Hypothalamus (tissue), 51 donors: ENCODE measurements at places on chromosomes 1 and 21.

- DNase-seq, result no peak
These were observed 37.8 kb downstream of the IER5 start for GRCh38 chr1:181126289-181126688.

GRCh38 chr1:94783342-94784189 lies 36.6 kb upstream of the SLC44A3 start:
- peak; percentile 71 for DNase-seq

- DNase-seq, result no peak
These were observed 97.2 kb downstream of the DNAH14 start for GRCh38 chr1:225026701-225027100.

- DNase-seq, result no peak
These were observed 28.9 kb upstream of the SERBP1 start for GRCh38 chr1:67459068-67459467.

GRCh38 chr1:199766218-199766792 lies 261.2 kb upstream of the NR5A2 start:
- DNase-seq, result no peak

GRCh38 chr1:107936498-107937481 lies 28.2 kb downstream of the VAV3 start:
- no peak for DNase-seq

DNA sequence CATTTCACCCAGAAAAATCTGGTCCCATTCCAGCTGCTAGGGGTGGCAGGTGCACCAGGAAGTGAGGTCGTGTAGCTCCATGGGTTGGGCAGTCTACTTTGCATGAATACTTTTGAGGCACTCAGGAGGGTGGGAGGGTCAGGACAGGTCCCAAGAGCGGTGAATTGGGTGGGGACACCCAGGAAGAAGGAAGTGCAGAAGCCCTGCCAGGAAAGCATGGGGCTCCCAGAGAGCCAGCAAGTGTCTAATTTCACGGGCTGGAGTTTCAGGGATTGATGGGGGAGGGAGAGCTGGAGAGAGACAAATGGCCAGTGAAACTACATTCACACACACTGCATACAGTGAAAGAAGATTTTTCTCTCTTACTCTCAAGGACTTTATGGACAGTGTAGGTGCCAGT lies 137.8 kb downstream of the GALNT2 start:
- no peak for DNase-seq

DNA sequence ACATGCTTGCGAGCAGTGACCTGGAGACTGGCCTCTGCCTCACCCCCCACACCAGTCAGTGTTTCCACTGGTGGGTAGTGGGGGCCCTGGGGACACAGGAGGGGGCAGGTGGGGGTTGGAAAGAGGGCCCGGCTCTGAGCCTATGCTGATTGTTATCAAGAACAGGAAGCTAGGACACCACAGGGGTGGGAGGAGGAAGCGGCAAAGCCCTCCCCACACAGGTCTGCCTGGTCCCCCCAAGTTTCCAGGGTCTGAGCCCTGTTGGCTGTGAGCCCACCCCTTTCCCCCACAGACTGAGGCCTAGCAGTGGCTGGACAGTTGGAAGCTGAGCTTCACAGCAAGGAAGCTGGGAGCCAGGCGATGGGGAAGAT lies 1.6 kb upstream of the PTPN7 start:
- no peak for DNase-seq

DNA sequence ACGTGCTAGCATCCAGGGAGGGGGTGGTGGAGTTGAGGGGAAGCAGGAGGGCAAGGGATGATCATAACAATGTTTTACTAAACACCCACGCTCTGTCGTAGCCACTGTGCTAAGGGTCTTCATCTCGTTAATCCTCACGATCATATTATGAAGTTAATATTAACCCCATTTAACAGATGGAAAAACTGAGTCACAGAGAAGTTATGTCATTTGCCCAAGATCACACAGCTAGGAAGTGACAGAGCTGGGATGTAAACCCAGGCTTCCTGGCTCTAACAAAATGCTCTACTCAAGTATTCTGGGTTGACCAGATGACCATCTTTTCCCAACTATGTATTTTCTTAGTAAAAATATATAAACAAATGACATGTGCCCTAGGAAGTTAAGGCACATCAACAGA lies 88.7 kb downstream of the TAS1R2 start:
- DNase-seq, result no peak

- no peak for DNase-seq
These were observed 79.0 kb upstream of the DNAH14 start for GRCh38 chr1:224850446-224850845.

DNA sequence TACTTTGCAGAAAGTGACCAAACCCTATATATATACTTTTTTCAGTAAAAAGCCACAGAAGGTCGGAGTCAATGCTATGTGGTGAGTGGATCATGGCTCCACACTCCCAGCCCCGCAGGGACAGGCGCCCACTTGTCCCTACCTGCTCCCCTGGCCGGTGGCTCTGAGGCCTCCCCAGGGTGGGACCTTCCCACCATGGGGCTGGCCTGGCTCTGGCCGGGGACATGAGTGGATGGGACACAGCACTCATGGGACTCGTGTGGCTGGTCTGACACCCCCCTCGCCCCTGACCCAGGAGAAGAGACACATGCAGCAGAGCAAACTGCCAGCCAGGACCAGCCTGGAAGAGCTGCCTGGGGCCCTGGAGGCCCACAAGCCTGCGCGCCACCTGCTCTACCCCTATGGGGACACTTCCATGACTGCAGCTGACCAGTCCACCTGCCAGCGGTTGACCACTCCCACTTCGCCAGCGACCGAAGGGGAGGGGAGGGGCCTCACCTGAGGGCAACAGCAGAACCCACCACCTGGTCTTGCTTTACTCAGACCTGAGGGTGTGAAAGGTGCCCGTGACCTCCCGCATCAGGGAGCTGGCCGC lies 2.2 kb downstream of the SPATC1L start:
- DNase-seq, result no peak

DNA sequence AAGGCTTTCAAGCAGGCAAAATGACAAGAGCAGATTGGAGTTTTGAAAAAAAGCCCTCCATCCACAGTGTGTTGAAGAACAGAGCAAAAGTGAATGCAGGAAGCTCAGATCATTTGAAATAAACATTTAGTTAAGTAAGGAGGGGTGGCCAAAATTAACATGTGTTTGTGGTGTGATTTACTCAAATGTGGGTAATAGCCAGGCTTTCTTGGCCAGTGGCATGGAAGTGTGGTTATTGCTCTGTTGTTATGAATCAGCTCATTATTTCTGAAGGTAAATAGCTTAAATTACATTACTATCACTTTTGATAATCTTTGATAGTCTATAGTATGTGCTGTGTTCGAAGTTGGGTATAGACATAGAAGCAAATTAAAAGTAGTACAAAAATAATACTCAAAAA lies 485.9 kb downstream of the LMO4 start:
- no peak for DNase-seq

DNA sequence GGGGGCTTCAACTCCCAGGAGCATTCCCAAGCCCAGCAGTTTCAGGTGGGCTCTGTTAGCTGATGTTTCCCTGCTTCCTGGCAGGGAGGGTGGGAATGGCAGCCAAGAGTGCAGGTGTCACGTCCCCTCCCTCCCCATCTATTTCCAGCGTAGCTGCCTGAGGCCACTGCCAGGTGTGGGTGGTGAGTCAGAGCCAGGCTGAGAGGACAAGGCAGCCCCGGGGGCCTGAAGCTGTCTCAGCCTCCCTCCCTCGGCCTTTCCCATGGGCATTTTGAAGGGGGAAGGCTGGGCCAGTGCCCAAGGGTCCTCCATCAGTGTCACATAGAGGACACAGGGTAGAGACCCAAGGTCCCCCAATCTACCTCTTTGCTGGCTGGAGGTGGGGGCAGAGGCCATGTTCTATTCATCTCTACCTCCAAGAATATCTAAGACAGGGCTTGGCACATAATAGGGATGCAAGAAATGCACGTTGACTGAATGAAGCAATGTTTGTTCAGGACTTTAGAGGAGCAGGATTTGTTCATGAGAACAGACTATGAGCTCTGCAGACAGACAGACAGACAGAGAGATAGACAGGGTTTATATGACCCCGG lies 34.4 kb upstream of the ID3 start:
- no peak for DNase-seq

DNA sequence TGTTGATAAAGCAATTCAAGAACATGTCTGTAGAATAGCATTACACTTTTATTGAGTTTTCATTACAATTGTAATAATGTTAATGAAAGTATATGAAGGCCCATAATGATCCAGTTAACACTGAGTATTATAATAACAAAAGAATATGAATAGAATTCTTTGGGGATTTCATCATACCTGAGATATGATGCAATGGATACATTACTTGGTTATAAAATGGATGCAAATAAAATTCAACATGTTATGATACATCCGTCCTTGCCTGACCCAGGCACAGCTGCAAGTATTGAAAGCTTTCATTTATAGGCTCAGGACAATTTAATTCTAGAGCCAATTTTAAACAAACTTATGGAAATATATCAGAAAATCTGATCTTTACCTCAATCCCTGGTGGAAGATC lies 8.2 kb upstream of the KCNA3 start:
- no peak for DNase-seq

DNA sequence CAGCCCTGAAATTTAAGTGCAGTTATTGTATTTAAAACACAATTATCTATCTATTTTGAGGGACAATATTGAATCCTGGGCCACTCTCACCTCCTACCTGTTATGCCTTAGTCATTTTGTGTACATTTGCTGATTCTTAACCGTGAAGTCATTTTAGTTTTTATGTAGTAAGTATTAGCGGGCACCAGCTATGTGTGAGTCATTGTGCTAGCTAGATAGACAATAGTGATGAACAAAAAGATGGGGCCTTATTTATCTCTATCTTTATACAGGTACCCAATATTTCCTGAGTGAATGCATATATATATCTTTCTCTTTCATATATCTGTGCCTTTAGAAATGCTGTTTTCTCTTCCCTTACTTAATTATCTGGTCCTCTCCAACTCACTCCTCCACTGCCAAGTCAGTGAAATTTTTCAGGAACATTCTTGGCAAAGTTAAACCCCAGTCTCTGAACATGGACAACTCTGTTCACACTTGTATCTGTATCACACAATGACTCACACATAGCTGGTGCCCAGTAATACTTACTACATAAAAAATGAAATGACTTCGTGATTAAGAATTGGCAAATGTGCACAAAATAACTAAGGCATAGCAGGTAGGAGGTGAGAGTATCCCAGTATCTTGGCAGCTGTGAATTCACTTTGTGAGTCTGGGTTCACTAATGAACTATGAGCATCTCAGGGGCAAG lies 166.0 kb upstream of the C8B start:
- no peak for DNase-seq

- DNase-seq, result no peak
These were observed 43.2 kb upstream of the ST6GALNAC5 start for GRCh38 chr1:76824106-76824505.

DNA sequence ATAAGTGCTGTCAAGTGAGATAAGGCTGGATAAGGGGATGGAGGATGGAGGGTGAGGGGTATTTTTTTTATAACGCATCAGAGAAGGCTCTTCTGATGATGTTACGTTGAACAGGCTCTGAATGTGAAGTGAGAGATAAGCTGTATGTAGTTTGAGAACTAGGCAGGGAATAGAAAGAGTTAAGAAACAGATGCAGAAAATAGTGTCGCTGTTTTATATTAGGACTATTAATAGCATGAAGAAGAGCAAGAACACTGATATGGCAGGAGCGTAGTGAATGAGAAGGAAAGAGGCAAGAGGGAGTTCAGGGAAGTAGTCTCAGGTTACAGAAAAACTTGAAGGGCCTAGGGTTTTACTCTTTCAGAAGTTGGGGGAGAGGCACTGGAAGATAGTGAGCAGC lies 59.8 kb downstream of the GPR88 start:
- no peak for DNase-seq

DNA sequence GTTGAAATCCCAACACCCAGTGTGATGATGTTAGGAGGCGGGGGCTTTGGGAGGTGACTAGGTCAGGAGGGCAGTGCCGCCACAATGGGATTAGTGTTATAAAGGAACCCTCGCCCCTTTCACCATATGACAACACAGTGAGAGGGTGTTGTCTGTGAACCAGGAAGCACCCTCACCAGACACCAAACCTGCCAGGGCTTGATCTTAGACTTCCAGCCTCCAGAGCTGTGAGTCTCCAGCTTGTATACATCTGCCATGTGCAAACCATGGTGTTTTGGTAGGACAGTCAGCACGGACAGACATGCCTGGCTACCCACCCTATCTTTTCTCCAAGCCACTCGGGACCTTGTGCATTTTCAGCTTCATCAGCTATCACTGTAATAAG lies 4.0 kb downstream of the TRIM11 start:
- no peak for DNase-seq
